Caco-2 (cell line): ENCODE measurements at places on chromosomes 6 and 20.

DNA sequence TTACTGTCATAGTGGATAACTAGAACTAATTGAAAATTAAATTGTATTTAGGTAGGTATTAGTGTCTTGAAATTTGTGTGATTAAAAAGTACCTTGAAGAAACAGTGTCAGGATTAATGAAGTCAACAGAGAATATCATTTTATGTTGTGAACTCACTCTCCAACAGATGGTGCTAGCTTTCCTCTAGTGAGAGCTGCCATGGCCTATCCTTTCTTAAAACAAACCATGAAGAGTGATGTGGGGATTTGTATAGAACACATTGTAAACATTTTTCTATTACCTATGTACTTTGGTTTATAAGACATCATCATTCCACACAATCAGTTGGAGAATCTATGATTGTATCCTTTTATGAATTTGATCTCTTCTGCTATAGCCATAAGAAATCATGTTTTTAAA is 4.8 kb upstream of the SRSF12 start:
- DNase-seq, result no peak

DNA sequence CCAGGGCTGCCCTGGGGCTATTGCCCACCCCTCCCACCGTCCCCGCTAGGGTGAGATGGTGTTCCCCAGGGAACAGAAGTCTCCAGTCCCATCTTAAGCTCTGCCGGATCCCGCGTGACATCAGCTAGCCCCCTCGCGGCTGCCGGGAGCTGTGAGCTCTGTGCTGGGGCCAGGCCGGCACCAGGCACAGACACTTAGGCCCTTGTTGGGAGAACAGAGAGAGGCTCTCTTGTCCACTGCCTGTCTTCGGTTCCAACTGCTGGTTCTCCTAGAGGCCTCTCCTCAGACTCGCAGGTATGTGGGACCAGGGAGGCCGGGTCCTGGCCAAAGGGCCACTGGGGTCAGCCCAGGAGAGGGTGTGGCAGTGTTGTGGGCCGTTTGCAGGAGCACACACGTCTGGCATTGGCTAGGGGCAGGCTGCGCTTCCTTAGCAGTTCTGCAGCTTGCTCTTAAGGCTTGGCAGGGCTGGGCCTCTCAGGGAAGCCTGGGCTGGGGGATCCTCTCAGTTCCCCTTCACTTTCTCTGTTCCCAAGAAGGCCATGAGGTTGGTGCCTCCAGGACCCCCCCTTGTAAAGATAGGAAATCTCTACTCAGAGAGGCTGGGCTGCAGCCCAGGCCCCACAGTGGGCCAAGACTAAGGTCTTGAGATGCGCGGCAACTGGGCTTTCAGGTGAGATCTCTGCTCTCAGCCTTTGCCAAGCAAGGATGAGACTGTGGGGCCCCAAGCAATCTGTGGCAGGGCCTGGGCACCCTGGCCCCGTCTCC is 6.3 kb downstream of the SGK2 start:
- no peak for DNase-seq

DNA sequence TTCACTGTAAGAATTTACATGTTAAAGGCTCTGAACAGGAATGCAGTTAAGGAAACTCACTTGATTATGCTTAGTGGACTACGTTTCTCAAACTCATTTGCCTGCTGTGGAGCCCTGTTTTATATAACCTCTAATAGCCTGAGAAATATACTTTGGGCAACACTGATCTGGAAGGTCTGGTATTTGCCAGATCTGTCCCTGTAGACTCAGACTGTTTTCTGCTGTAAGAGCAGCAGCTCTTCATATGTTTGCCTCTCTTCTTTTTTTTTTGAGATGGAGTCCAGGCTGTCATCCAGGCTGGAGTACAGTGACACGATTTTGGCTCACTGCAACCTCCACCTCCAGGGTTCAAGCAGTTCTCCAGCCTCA is 10.1 kb downstream of the TTPAL start:
- DNase-seq, result no peak

GRCh38 chr6:17585766-17586490 is 14.2 kb upstream of the FAM8A1 start:
- DNase-seq, result peak; percentile 40

DNA sequence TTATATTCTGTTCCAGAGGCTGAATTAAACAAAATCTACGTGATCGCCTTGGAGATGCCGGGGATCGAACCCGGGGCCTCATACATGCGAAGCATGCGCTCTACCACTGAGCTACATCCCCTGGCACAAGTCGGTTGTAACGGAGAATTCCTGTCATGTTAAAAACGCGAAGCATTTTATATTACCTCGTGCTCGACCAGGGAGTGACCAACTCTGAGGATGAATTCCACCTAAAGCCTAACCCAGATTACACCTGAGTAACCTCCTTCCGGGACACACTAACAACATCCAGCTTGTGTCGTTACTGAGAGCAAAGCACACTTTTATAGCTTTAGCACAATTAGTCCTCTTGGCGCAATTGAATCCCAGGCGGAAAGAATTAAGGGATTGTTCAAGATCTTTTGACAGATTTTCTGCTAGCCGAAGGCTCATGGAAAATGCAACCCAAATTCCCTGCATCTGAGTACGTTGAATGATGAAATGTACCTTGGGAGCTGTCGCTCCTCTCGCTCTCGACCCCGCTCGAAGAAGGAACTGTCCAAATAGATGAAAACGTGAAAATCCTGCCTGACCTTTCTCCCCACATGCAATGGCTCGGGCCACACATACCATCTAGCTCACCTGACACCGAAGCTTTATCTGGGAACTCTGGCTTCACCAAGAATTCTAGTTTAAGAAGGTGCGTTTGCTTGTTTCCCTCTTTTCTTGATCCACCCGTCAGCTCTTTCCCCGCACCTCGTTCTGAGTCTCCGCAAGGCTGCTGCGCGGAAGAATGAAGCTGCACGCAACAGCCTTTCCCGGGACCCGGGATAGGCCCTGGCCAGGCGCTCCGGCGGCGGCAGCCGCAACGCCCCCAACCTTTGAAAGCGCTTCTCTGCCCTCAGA is 148.3 kb downstream of the GPX5 start:
- peak; percentile 70 for DNase-seq

DNA sequence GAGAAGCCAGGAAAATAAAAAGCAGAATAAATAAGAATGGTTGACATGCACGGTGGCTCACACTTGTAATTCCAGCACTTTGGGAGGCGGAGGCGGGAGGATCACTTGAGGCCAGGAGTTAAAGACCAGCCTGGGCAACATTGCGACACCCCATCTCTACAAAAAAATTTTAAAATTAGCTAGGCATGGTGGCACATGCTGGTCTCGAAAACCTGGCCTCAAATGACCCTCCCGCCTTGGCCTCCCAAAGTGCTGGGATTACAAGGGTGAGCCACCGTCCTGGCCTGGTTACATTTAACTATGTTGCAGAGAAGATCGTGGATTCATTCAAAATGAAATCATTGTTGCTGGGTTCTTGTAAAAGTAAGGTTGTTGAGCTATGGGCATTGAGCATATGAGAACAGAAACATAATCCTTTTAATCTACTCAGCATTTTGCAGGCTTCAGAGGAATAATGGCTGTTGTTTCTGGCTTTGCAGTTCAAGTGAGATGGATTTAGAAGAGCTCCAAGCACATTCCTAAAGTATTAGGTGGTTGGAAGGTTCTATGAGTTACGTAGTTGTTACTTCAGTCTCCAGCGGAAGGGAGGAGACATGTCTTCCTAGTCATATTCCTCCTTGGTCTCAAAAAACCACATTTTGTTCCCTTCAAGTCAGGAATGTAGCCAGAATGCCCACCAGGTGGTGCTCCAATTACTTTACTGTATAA is 45.6 kb upstream of the RAB23 start:
- DNase-seq, result peak; percentile 66

DNA sequence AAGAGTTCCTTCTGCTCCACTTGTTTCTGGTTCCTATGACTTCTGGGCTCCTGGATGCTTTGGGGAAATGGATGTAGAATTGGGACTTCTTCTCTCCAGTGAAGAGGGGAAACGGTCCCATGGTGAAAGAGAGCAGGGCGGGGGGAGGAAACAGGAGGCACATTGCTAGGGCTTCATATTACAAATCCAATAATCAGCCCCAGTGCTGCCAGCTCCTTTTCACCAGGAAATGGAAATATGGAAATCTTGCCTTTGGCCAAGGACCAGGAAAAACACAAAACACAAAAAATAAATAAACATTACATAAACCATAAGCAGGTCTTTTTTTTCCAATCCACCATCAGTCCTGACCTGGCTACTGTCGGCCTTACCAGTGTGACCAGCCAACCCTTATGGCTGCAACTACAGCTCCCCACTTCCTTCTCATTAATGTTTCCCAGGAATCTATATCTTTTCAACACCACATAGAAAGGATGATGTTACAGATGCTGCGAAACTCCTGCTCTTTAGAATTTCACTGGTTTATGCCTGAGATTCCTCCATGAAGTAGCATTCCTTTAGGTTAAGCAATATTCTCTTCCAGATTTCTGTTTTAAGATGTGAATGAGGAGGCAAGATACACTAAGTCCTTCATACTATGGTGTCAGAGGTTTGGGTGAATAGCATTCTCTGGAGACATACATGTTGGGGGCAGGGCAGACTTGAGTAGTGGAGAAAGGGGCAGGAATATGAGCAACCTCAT is 2.0 kb downstream of the PI3 start:
- DNase-seq, result no peak

DNA sequence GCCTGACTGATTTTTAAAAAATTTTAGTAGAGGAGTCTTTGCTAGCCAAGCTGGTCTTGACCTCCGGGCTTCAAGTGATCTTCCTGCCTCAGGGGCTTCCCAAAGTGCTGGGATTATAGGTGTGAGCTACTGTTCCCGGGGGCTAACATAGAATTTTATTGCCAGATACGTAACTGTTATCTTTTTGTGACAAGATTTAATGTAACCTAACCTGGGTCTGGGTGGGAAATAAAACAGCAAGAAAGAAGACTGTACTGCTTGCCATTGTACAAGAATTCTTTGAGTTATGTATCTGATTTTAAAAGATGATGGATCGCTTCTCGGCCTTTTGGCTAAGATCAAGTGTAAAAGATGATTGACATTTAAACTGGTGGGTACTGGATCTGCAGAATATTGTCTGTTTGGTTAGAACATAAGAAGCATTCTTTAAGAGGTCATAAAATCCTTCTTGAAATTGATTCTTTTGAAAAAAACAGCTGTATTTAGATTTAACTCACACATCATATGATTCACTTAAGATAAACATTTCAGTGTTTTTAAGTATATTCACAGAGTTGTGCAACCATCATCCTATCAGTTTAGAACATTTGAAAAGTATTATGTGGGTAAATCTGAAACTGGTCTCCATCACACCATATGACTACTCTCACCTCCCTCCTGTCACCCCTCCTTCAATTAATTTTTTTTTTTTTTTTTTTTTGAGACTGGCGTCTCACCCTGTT is 21.6 kb downstream of the TPX2 start:
- DNase-seq, result no peak

DNA sequence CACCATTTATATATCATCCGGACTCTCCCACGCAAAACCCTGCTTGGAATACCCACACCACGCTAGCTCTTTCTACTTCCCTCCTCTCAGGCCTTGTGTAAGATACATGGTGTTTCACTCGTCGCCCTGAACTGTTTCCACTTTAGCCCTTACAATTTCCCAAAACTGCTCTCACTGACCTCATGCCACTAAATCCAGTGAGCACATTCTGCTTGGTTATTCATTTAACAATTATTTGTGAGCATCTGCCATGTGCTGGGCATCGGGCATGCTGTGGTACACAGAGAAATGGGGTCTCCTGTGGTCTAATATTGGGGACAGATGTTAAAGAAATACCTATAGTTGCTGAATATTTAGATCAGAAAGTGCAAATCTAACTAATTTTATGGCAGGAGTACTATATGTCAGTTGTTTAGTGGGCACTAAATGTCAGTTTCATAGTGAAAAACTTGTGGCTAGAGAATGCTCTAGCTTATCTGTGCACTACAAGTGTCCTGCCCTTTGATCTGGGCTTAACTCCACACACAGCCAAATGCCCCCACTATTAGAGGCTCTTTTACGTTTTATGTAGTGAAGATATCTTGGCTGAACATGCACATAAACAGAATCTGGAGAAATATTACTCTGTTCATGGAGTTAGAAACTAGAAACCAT is 41.0 kb downstream of the PLEKHG1 start:
- no peak for DNase-seq

DNA sequence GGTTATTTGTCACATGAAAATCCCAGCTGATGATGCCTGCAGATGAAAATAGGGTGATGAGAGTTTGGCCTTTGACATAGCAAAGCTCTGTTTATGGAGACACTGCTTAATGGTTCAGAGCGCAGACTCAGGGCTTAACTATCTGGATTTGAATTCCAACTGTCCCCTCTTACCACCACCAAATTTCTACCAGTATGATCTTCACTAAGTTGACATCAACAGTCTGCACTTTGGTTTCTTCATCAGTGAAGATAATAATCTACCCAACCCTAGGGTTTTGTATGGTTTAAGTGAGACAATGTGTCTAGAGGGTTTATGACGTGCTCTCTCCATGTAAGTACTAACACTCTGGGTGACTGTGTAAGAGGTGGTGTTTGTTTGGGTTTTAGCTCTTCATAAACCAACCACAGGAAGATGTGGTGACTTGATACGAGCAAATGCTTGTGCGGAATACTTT is 151.4 kb upstream of the TNFAIP3 start:
- DNase-seq, result no peak

DNA sequence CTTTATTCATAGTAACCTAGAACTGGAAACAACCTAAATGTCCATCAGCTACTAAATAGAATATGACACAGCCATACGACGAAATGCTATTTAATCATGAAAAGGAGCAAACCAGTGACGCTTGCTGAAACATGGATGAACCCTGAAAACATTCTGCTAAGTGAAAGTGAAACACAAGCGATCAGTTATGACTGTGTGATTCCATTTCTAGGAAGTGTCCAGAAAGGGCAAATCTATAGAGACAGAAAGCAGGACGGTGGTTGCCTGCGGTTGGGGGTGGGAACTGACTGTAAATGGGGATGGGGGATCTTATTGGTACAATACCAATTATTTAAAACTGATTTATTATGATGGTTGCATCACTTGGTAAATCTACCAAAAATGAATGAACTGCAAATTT is 126.8 kb downstream of the IPCEF1 start:
- no peak for DNase-seq

GRCh38 chr6:169604076-169604475 is 97.8 kb downstream of the WDR27 start:
- no peak for DNase-seq

DNA sequence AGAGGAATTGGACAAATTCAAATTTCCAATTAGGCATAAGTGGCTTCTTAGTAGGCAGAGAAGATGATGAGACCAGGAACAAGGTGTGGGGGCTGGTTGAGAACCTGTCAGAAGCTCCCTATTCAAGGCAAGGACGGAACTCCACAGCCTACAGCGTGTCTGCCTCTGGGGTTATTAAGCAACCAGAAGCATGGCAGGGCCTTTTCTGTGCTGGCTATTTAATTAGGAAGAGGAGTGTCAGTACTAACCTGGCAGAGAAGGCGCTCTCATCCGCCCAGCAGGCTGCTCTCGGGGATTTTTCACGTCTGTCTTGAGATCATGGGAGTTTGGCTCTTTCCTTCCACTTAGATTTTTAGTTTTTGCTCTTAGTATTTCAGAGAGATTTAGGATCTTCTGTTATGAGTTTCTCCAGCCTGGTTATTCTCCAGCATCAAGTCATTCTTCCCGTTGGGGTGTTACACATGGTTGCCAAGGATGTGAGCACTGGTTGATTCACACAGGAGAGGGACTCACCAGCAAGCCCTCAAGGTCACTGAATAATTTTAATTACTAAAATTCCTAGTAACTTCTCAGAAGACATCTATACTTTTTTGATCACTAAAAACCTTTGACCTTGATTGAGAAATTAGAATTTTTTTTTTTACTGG is 23.9 kb downstream of the ADTRP start:
- DNase-seq, result no peak

- DNase-seq, result no peak
Observed at GRCh38 chr6:39754514-39755115, 29.4 kb upstream of the KIF6 start.

GRCh38 chr6:153099636-153100035 is 31.4 kb downstream of the RGS17 start:
- DNase-seq, result no peak
